Body of pancreas (tissue), 4 donors: ENCODE measurements at places on chromosomes 4 and X.

- DNase-seq = no peak
These were observed 124.5 kb upstream of the GIMD1 start for GRCh38 chr4:106493086-106493485.

DNA sequence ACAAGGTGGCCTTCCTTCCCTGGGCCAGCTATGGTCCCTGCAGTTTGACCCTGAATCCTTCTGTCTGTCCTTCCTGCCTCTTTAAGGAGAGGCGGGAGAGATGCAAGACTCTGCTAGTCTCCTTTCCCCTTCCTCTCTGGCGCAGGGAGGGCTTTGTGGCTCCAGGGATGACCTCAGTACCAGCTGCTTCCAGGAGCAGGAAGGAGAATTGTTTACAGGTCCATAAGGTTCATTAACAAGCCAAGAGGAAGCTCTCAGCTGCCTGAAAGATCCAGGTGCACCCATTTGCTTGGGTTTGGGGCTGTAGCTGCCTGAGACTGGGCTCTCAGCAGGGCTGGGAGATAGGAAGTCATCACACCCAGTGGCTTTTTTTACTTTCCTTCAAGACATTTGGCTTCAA lies 4.0 kb upstream of the FATE1 start:
- DNase-seq = no peak

DNA sequence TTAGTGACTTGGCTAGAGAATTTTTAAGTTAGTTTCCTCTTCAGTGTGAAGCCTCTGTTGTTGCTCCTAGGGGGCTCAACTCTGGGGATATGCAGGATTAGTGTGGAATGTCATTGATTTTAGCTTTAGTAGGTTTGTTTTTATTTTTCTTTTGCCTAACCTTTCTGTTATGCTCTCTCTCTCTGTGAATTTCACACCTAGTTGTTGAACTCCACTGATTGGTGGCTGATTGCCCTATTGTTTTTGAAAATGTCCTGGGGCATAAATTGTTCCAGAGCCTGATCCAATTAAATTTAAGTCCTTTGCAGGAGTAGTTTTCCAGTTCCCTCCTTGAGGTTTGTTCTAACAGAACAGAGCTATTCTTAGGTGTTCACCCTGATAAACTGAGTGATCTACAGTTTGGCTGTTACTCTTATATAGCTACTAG lies 393.3 kb upstream of the CTSO start:
- no peak for DNase-seq

DNA sequence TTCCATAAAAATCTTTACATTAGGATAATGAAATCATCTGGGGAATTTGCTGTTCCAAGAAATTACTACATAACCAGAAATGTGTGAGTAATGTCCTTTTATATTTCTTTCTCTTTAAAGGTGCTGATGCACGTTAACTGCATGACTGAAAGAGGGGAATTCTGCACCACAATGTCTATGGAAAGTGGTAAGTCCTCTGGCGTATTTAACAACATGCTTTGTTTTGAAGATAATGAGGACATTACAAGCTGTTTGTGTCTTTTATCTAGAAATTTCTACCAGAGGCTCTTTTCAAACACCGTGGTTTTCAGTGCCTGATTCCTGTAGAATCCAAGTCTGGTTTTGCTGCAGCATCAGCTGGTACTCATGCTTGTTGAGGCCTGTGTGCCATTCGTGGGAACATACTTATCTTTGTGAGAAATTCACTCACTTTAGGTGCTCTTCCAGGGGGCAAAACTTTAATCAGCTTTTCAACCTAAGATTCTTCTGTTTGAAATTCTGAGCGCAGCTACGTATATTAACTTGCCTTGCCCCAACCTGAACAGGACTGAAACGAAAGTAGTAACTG lies 257.2 kb downstream of the PDHA2 start:
- DNase-seq = no peak

GRCh38 chrX:20418379-20419150 lies 151.9 kb upstream of the RPS6KA3 start:
- DNase-seq = no peak

GRCh38 chr4:21226637-21227538 lies 526.6 kb downstream of the PACRGL start:
- no peak for DNase-seq

DNA sequence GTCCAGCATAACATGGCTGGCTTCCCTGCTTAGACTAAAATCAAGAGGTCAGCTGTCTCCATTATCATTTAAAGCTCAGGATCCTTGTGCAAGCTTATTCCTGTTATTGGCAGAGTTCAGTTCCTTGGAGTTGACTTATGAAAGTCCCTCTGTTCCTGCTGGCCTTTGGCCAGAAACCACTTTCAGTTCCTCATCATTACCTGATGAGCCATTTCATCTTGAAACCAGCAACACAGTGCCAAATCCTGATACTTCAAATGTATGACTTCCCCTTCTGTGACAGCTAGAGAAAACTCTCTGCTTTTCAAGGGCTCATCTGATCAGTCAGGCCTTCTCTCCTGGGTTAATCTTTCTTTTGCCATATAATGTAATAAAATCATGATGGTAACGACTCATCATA lies 110.6 kb upstream of the FSTL5 start:
- DNase-seq = peak; percentile 34
